Activated CD8-positive, alpha-beta memory T cell treated with anti-CD3 and anti-CD28 coated beads, Interleukin-2, amount 50 U/mL, for 48 hours (primary cell): ENCODE measurements at places on chromosomes 1 and 21.

- DNase-seq = no peak
These were observed 55.8 kb downstream of the IARS2 start for GRCh38 chr1:220149742-220150141.

GRCh38 chr1:7427605-7428300, 343.3 kb upstream of the VAMP3 start:
- no peak for DNase-seq

GRCh38 chr1:4407851-4408250, 246.6 kb upstream of the AJAP1 start:
- DNase-seq = peak; percentile 18

GRCh38 chr1:235022341-235022980, 106.2 kb downstream of the TOMM20 start:
- DNase-seq = peak; percentile 45

- DNase-seq = no peak
These were observed 792.8 kb downstream of the ADGRL2 start for GRCh38 chr1:82593561-82593960.

DNA sequence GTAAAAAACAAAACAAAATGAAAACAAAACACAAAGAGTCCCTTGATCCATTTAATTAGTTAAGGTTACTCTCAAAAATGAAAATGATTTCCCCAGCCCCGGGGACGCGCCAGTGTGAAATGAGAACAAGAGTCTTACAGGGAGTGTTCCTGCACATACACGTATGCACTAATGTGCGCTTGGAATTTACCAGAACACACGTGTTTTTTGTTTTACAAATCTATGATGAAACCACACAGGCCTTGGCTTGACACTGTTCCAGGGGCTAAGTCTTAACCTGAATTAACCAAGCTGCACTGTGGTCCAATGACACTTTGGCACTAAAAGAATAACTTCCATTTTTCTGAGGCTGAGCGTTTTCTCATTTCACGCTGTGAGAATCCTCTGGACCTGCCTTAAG, 63.7 kb downstream of the SLC45A1 start:
- no peak for DNase-seq

- no peak for DNase-seq
These were observed 17.0 kb upstream of the CD101 start for GRCh38 chr1:116984406-116985160.

DNA sequence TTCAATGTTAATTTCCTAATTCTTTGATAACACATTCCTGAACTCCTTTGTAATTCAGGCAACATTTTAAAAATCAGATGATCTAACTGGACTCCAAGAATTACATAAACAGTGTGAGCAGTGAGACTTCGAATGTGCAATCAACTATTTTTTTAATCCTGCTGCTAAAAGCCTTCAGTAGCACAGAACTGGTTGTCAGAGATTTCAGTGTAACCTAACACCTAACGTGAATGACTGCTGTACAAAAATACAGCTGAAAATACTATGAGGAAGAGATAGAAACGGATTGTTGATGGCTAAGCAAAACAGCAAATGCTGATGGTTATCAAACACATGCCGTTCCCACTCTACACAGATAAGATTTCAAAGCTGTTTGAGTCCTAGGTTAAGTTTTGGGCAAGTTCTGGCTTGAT, 46.1 kb downstream of the APP start:
- no peak for DNase-seq

- DNase-seq = no peak
These were observed 11.2 kb upstream of the IVNS1ABP start for GRCh38 chr1:185328255-185328654.

DNA sequence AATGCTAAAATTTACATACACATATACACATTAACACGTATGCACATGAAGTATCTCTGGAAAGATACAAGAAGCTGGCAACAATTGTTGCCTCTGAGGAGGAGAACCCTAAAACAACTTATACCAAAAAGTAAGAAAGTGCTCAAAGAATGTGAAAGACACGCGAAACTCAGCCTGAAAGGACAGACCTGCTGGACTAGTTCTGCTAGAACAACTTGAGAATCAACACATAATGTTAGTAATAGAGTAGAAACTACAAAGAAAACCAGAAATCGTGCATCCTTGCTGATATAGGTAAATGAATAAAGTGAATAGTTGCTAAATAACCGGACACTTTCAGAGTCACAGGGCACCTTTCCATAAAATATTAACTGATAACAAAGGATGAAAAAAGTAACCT, 242.5 kb downstream of the RERE start:
- no peak for DNase-seq

DNA sequence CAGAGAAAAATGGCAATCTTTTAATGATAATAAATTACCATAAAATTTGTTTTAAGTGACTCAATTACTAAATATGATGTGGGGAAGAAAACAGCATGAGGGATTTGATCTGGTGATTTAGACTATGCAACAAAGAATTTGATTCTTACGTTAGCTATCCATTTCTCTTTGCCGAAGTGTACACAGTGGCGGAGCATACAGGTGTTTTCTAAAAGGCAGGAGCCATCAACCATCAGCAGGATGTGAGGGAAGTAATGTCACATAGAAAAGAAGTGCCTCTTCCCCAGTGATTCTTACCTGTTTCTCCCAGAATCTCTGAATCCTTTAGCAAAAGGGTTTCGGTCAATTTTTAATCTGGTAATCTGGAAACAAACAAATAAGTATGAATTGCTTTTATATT, 74.3 kb downstream of the TBX15 start:
- no peak for DNase-seq

DNA sequence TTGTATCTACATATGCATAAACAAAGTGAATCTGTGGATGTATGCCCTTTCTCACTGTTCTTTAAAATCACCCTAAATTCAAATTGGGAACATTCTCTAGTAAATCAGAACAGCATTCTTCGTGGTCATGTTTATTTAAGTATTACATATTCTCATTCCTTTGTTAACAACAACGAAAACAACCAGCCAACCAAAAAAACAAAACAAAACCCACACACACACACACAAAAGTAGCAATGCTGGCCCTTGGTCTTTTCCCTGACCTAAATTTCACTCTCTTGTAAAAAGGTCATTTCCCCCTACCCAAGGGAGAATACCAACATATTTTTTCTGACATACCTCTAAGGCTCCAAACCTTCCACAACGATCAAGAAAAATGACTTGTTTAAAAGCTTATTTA, 102.6 kb downstream of the NRIP1 start:
- DNase-seq = no peak

DNA sequence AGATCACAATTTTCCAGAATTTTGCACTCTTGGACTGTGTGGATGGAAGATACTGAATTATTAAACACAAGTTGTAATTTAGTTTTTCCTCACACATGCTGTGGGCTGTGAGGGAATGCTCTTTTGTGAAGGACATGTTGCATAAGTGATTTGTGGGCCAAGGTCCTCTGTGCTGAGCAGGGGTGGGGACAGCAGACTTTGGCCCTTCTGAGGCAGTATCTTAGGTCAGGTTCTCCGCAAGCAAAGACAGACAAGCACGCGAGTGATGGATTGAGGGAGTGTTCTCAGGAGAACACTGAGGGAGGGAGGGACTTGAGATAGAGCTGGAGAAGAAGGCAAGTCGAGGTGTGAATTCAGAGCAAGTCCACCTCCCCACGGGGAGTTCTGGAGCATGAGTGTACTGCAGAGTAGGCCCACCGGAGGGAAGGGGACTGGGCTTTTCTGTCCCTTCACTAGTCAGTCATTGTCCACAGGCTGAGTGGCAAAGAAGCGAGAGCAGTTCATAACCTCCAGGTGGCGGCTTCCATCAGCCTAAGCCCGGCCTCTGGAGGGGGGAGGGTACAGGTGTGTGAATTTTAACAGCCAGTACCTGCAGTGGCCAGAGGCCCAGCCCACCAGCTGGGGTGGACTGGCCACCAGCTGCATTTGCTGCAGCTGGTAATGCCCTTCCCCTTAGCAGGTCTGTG, 19.1 kb upstream of the CD101 start:
- no peak for DNase-seq

DNA sequence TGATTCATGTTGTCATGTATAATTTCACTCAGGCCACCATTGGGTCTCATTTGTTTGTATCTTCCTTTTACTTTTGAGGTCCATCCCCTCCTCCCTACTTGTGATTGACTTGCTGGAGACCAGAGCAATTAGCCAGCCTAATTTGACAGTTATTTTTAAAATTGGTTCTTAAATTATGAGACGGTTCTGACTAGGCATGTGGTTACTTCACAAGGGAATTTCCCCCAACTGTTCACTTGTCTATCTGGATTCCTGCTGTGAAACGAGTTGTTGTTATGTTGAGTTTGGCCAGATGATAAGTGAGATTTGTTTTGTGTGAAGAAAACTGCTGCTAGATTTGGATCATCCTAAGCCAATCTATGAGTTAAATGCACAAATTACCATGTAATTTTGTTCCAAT, 359.1 kb downstream of the BARHL2 start:
- DNase-seq = no peak

DNA sequence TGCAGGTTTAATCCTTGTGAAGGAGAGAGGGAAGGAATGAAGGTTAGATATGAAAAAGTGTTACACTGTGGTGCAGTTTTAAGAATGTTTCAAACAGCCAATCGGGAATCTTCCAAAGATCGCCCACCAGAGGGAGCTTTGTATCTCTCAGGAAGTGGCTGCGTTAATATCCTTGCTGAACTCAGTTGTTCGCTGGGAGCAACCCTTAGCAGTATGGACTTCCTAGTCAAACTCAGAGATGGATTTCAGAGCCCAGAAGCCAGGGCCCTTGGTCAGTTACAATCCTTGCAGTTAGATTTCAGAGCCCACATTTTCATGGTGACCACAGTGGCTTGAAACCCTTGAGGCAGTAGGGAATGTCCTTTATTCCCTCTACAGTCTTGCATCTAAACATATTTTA, 136.2 kb downstream of the NTNG1 start:
- DNase-seq = no peak

GRCh38 chr1:156616463-156616862, 2.8 kb upstream of the HAPLN2 start:
- no peak for DNase-seq

- DNase-seq = no peak
These were observed 26.6 kb upstream of the CD84 start for GRCh38 chr1:160605792-160606479.

- DNase-seq = no peak
These were observed 10.7 kb upstream of the MYOCOS start for GRCh38 chr1:171611306-171611705.
